Stimulated activated CD4-positive, alpha-beta T cell treated with anti-CD3 and anti-CD28 coated beads, Interleukin-4, amount 100 ng/mL, for 24 hours (primary cell): ENCODE measurements at places on chromosomes 5 and 9.

GRCh38 chr5:140366589-140367255, 6.7 kb downstream of the SLC4A9 start:
- no peak for DNase-seq

GRCh38 chr5:77832938-77833337, 56.8 kb upstream of the TBCA start:
- no peak for DNase-seq

DNA sequence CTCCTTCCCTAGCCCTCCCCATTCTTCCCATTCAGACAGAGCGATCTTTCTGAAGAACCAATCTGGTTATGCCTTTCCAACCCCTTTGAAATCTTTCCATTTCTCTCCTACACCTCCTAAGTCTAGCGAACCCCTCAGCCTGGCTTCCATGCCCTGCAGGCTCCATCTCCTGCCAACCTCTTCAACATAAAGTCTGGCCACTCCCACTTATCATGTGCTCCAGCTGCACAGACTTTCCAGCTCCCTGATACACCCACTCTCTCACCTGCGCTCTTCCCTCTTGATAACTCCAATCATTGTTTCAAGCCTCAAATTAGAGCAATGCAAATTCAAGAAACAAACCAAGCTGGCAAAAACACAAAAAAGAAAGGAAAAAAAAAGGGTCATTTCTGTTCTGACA, 3.8 kb upstream of the ORM1 start:
- no peak for DNase-seq

GRCh38 chr5:174680901-174681565, 43.3 kb upstream of the MSX2 start:
- no peak for DNase-seq

DNA sequence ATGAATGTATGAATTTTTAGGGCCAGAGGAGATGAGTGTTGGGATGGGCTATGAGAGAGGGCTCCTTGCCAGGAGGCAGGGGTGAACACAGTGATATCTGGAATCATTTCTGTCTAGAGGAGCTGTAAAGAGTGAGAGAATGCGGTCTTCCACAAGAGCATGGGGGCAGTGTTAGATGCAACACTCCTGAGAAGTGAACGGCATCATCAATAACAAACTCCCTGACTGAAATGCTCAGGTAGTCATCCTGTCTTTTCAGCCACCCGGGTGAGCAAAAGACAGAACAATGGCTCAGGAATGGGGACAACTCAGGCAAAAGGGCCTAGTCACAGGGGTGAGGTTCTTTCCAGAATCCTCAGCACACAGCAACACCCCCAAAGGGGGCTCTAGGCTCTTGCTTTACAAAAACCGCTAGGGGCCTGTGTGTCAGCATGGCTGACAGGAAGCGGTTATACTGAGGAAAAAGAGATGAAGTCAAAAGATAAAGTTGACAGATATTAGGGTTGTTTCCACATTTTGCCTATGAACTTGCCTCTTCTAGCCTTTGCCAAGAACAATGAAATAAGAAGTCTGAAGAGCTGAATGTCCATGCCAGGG, 104.6 kb upstream of the LRRTM2 start:
- DNase-seq, result no peak

DNA sequence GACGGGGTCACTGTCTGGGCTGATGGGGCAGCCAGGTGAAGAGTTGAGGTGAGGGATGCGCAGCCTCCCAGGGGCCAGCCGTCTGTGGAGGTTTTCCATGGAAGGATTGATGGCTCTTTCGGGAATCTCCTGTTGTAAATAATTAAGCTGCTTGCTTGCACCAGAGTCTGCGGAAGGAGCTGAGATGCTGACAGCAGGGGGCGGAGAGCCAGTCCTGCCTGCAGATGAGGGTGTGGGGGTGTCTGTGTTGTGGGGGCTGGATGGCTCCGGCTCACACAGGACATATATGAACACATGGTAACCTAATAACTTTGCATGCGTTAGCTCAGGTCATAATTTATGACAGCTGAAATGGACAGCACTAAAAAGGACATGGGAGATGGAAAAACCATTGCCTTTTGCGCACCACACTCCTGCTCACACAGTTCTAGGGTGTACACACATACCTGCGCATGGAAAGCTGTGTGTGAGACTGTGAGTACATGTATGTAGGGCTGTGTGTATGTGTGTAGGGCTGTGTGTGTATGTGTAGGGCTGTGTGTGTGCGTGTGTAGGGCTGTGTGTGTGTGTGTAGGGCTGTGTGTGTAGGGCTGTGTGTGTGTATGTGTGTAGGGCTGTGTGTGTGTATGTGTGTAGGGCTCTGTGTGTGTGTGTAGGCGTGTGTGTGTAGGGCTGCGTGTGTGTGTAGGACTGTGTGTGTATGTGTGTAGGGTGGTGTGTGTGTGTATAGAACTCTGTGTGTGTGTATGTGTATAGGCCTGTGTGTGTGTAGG, 36.8 kb upstream of the SEMA4D start:
- no peak for DNase-seq

GRCh38 chr9:133684121-133684935, 48.2 kb downstream of the DBH start:
- DNase-seq, result no peak

DNA sequence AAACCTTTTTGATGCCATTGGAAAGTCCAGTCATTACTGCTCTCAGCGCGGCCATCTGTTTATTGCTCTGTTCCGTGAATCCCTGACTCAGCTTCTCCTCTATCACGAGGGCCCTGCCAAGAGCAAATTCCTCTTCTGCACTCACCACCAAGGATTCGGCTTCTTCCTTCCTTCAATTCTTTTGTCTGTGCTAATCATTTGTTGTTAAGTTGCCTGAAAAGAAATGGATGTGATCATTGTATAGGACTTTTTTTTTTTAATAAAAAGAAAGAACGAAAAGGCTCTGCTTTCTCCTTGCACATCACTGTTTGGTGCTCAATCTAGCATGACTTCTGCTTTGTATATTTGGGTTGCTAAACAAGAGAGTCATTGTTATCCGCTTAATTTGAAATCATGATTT, 128.7 kb upstream of the PIK3R1 start:
- no peak for DNase-seq

- DNase-seq, result no peak
Measured at GRCh38 chr5:31574772-31575171, 42.7 kb downstream of the C5orf22 start.

GRCh38 chr5:21173036-21173435, 1185.0 kb upstream of the CDH18 start:
- no peak for DNase-seq

DNA sequence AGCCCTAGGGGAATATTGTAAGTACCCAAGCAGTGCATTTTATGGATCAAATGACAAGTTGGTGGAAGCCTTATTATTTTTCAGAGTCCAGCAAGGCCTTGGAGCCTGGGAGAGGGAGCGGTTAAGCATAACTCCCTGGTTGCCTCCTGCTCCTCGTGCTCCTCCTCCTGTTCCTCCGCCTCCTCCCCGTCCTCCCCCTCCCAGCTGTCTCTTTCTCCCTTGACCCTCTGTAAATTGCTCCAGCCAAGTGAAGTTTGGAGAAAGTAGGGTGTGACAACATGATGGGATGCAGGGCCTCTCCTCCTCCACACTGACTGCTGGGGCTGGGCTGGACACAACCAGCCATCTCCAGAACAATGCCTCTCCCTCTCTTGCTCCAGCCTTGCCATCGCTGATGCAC, 586.9 kb downstream of the CCDC171 start:
- DNase-seq, result no peak

DNA sequence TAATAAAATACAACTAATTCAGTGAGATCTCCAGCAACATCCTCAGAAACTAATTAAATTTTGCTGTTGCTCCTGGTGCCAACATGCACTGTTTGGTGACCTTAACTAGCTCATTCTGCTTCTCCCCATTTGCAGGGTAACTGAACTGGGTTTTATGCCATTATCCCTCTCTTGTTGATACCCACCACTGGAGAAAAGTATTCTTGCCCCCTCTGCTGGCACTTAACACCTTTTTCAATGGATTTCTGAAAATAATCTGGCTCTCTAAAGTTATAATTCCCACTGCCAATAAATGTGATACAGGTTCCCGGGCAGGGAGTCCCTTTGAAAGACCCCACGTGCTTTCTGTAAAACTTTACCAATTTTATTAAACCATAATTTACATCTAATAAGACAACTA, 394.3 kb downstream of the OSTF1 start:
- no peak for DNase-seq

DNA sequence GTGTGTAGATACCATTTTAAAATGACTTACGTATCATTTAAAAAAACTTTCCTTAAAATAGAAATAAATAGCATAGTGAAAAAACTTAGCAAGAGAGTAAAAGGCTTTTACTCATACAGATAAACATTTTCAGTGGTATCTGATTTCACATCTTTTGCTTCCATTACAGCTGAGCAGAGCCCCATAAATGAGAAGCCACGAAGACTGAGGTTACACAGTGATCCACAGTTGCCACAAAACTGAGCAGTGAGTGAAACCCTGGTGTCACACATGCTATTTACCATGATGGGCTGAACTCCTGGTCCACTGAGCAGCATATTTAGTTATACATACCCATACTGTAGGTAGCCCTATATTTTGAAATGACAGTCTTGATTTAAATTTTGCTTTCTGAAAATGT, 401.2 kb downstream of the KIAA0825 start:
- no peak for DNase-seq

DNA sequence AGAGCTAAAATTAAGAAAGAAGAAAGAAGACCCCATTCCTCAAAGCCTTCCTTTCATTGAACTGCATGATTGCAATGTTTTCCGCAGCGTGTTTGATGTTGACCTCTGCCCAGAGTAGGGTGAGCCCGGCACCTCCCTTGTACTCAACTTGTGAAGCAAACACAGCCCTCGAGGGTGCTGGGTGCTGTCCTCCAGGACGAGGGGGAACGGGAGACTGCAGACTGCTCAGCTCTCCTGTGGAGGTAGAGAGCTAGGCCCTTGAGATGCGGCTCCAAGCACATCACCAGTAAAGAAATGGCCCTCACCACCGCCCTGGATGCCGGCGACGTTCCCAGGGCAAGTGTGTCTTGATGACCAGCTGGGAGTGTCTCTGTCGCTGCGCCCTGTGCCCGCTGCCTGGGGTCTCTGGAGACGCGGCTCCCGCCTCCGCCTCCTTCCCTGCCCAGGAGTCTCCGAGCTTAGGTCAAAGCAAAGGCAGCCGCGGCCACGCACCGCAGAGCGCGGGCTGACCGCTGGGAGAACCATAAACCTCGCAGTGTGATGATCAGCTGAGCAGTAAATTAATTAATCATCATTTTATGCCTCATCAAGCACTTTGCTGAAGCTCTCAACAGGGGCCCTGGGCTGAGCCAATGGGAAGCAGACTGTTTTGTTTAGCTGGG, 108.7 kb downstream of the IRX2 start:
- no peak for DNase-seq
